Hematopoietic multipotent progenitor cell treated with erythropoietin and hydrocortisone succinate and interleukin-3 and kit ligand, for 15 days (in vitro differentiated cells): ENCODE measurements at places on chromosomes 4 and X.
A peak's percentile ranks its signal among the peaks of the same experiment; 100 is the strongest.

GRCh38 chr4:76898949-76899645 is 1.2 kb upstream of the SOWAHB start:
- DNase-seq = no peak

DNA sequence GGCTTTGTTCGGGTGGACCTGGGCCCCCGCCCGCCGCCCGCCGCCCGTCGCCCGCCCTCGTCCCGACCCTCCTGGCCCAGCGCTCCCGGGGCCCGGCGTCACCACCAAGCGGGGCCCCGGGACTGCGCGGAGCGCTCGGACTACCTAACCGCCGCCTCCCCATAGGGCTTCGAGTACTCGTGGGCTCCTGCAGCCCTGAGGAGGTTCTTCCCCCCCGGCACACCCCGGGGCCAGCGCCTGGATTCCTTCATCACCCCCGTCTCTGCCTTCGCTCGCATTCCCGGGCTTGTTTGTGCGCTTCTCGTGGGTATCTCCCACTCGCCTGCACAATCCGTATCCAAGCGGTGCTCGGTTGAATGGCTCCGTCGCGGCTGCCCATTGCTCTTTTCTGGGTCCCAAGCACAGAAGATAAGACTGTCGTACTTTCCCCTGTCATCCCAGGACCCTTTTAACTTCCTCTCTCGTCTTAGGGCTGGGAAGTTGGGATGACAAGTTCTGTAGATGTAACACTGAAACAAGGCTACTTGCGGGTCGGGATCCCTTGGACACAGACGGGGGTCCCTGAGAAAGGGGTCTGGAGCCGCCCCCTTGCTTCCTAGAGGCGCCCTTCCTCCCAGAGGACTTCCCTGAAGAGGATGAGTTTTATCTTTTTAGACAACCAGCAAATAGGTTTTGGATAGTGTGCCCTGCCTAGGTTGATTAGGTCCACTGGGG is 565 bp downstream of the MOB1B start:
- DNase-seq = no peak

DNA sequence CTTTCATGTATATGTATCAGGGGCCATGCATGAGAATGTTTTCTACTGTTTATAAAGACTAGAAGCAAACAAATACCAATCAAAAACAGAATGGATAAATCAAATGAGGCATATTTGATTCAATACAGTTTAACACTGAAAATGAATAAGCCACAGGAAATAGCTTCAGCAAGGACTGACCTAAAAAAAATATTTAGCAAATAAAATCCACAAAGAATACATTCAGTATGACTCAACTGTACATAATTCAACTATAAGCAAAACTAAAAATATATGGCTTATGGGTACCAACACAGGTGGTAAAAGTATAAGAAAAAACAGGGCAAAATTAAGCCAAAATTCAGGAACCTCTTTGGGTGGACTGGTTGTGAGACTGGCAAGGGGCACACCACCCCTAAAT is 112.9 kb downstream of the KCNIP4 start:
- DNase-seq = no peak

DNA sequence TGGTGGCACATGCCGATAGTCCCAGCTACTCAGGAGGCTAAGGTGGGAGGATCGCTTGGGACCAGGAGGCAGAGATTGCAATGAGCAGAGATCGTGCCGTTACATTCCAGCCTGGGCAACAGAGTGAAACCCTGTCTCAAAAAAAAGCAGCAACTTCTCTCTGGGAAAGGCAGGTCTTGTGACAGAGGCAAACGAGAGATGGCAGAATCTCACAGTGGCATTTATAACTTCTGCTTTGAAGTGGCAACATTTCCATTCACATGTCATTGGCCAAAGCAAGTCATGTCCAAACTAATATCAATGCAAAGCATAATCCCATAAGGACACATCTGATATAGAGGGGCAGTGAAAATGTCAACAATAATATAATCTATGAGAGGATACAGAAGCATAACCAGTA is 79.8 kb downstream of the PPEF2 start:
- no peak for DNase-seq

DNA sequence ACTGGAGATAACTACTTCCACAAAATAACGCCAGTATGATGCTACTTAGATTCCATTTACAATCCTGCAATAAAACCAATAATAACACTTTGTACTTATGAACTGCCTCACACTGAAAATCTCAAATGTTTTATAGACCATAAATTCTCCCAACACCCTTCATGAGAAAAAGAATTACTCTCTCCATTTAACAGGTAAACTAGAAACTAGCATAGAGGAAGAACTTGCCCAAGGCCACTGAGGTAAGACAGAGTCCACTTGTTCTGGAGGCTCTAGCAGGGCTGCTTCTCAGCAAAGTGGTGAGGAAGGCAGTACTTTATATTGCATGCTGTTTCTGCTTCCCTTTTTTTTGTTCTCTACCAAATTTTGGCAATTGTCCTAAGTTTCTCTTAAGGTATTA is 11.5 kb upstream of the BMP3 start:
- DNase-seq = no peak

DNA sequence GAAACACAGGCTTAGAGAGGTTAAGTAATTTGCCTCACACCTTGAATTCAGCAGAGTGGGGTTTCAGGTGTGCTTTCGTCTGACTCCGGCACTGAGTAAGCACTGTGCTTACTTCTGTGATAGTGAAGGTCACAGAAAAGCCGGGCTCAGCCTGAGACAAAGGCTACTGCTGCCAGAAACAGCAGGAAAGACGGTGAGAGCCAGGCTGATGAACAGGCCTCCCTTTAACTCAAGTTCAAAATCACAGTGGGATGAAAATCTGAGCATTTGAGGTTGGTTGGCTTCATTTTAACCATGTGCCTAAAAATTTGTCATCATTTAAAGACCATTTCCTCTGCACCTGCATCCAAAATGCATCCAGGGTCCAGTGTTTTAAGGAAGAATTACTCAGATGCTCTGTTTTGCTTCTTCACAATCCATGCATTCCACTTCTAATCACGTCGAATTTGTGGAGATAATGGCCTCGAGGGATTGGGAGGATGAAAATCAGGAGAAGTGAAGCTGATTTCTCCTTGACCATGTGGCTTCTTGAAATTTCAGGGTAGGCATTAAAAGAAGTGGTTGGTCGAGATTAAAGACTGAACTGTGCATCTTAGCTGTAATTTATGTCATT is 121.2 kb upstream of the LNX1 start:
- DNase-seq = no peak

DNA sequence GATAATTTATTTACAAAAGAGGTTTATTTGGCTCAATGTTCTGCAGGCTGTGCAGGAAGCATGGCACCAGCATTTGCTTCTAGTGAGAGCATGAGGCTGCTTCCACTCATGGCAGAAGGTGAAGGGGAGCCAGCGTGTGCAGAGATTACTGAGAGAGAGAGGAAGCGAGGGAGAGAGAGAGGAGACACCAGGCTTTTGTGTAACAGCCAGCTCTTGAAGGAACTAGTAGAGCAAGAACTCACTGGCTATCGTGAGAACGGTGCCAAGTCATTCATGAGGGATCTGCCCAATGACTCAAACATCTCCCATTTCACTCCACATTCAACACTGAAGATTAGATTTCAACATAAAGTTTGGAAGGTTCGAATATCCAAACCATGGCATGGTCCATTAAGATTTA is 12.7 kb downstream of the GUCY1A1 start:
- DNase-seq = no peak

GRCh38 chr4:125244848-125245450 is 69.8 kb upstream of the FAT4 start:
- no peak for DNase-seq

DNA sequence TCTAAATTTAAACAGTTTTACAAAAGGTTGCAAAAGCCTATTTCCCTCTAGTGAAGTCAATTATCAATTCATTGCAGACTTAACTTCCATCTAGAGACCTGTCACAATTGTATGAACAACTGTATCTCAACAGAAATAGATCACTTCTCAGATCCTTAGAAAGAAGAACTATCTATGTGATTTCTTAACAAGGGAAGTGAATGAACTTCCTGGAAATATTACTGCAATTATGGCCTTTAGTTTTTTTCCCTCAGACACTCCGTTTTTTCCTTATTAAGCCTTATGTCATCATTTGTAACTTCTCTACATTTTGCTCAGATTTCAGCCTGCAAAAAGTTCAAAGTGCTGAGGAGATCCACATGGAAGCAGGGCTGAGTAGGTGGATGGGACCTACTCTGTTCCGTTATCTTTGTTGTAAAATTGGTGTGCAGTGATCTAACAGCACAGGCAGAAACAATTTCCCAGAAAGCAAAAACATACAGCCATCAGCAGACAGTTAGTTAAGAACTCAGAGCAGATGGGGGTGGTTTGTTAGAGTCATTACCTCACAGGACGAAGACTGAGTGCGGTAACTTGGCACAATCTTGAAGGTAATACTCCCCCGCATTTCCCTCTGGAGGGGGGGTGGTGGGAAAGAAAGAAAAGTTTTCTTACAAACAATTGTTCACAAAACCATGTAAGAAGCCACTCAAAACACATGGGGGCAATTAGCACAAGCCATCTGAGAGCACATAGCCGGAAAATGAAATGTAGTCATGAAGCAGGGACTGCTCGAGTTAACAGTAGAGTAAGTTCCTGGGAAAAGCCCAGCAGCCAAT is 112.3 kb downstream of the NYX start:
- no peak for DNase-seq

DNA sequence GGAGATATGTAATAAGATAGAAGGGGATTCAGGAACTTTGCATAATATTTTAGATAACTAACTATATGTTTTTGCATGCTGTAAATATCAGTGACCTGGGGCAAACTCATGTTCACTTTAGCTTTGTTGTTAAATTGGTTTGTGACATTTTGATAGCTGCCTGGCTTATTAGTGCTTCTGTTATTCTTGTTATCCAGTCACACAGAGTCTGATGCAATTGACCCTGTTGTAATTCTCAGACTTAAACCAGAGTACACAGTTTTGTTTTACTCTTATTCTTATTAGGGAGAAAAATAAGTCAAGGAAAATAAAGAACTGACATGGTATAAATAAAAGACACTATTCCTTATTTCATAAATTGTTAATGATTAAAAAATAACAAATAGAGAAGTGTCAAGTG is 516.7 kb upstream of the SLIT2 start:
- DNase-seq = no peak

GRCh38 chr4:152535360-152535902 is 461 bp downstream of the FBXW7 start:
- DNase-seq = no peak

DNA sequence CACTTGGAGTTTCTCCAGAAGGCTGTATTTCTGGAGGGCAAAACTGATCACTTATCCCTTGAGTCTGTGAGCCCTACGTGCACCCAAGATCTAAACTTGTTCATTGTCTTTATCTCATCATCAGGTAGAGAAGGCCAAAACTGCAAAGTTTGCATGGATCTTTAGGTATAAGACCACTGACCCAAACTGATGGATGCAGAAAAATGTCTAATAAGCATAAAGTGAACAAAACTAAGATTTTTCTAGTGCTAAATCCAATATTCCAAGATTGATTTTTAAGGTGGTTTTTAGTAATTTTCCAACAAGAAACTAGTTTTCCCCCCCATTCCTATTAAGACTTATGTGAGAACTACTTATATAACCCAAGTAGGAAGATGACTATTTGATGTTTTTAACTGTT is 2.0 kb downstream of the TMSB15A start:
- DNase-seq = no peak

GRCh38 chr4:54004463-54004862 is 59.9 kb downstream of the CHIC2 start:
- DNase-seq = no peak

- peak; percentile 88 for DNase-seq
Measured at GRCh38 chr4:55395529-55396307, at the start of gene TMEM165. TSS of gene TMEM165 (plus strand) at chr4:55395957. CDS start at chr4:55396190, 233 bp downstream.

DNA sequence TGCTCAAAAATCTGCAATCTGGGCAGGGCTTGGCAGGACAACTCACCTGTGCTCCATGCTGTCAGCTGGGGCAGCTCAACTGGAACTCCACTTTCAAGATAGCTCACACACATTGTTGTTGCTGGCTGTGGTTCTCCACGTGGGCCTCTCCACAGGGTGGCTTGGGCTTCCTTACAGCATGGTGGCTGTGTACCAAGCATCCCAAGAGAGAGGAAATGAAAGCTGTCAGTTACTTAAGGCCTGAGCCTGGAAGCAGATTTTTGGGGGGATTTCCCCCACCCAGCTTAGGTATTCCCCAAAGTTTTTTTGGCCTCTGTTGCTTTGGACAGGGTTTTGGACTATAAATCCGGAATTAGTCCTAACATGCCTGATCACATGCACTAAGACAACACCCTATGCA is 81.0 kb downstream of the BCOR start:
- DNase-seq = no peak

DNA sequence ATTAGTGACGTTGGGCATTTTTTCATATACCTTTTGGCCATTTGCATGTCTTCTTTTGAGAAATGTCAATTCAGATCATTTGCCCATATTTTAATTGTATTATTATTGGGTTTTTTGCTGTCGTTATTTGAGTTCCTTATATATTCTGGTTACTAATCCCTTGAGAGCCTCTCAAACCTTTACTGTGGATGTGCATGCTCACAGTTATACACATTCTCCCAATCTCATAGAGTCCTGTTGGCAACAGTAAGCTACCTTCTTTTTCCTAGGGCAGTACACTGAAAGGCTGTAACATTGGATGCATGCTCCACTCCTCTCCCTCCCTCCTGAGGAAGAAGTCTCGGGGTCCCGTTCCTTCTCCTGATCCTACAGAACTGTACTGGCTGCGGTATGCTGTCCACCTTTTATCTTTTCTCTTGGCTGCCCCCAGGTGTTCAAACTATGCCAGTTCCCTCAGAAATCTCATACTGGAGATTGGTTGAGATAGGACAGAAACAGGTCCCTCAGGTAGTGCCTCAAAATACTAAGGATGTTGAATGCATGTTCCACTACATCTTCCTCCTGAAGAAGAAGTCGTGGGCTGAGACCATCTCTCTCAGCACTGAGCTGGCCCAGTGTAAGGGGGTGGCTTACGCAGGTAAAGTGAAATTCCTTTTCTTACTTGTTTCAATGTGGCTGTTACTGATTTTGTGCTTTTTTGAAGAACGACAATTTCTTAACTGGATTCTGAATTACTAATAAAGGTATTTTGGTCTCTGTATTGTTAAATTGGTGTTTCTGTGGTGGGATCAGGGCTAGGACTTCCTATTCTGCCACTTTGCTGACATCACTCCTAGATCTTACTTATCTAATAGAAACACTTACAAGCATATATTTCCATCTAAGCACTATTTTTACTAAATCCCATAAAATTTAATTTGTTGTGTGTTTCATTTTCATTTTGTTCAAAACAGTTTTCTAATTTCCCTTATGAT is 145.4 kb upstream of the HUWE1 start:
- peak; percentile 1 for DNase-seq

DNA sequence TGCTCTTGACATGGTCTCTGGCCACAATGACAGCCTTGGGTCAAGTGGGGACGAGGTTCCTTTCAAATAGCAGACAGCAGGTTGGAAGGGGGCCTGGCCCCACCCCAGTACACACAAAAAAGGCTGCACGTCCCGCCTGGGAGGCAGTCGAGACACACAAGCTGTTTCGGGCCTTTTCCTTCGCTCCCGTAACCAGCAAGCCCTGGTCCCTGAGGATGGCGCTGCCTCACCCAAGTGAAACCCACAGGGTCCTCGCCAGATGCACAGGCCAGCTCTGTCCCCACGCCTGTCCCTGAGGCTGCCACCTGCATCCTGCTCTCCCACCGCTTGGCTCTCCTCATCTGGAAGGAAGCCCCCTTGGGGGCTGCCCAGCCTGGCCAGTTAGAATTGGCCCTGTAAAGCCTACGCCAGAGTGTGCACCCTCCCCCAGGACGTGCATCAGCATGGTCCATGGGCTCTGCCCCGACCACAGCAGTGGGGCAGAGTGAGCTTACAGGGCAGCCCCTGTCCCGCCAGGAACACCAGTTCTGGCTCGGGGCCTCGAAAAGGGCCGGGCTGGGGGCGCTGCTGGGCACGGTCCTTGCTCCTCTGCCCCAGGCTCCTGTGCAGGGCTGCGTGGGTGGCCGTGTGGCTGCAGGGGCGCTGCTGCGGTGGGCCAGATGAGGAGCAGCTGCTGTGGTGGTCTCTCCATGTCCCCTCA is 2.0 kb downstream of the CPLX1 start:
- no peak for DNase-seq
